NCI-H2081 treated with DMSO at 0.1 percent for 48 hours (cell line): ENCODE measurements at places on chromosomes 5 and 9.

DNA sequence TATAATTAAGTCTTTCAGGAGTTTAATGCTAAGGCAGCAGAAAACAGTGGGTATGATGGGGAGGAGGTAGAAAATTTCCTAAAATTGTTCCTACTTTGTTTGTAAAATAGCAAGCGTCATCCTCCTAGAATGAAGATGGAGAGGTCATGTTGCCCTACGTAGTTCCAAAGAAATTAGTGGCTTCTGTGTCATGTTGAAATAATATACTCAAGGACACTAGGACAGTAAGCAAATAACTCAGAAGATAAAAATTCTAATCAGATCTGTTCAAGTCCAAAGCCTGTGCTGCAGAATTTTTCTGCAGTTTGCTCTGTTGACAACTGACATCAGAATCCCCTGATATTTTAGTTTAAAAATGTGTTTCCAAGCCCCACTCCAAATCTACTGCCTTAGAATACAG, 486.3 kb downstream of the DIRAS2 start:
- no peak for DNase-seq

- no peak for DNase-seq
These were observed 36.0 kb upstream of the NOTCH1 start for GRCh38 chr9:136581614-136582447.

DNA sequence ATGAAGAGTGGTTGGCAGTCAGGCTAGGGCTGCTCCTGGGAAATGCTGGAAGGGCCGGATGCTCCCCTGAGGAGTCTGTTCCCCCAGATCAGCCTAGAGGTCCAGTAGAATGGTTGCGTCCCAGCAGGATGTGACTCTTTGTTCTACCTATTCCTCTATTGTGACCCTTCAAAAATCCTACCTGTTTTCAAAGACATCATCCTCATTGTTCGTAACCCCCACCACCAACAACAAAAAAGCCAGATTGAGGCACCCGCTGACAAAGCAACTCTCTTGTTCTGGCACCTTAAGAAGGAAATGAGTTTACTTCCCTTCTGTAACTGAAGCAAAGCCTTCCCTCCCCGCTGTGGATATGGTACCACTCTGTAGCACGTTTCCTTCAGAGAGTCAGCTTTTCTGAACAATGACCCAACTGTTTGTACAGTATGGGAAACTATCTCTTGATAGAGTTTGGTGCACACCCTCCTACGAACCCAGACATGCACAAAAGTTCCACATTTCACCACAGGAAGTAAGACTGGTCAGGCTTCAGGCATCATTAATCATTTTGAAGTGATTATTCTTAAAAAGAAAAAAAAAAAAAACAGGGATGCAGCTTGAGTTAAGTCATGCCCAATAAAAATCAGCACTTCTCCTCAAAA, 207.2 kb downstream of the ENC1 start:
- DNase-seq, result no peak

DNA sequence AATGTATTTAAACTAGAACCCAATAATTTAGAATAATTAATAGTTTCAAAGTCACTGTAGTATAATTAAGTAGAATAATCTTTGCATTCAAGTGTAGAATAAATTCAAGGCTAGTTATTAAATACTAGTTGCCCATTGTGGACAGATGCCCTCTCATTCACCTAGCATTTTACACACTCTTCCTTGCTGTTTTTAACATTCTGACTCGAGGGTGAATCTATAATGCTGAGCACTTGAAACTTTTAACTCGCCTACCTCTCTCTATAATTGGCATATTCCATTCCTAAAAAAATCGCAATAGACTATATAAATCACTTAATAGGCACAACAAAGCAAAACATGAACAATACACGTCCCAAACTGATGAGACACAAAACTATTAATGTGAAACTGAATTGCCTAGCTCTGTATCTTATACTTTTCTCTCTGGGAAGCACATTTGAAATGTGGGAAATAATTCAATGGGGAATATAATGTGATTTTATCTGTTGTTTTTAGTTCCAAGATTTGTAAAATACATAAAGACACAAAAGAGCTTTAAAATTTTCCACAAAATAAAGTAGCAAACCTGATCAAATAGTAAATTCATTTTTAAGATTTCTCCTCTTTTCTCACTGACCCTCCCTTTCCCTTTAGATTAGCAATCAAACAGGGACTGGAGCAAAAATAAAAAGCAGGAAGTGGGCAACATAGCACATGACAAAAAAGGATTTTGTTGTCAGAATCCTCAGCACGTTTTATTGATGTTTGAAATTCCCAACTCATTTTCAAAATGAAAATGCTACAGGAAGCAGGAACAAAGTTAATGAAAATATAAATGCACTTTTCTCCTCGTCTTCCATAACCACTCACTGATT, 295.6 kb downstream of the PDE4D start:
- no peak for DNase-seq

DNA sequence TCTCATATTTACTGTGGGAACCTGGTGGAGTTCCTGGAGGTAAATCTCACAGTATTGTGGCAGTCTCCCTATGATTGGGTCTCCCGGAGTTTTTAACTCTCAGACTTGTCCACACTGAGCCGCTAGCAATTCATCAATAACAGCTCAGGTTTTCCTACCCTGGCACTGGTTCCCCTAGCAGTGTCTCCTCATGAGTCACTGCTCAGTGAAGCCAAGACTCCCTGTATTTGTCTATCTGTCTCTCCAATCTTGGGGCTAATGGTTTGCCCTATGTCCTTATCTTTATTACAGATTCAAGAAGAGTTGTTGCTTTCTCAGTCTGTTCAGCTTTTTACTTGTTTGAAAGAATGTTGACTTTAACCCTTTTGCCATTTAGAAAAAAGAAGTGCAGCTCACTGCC, 176.7 kb upstream of the FGF10 start:
- no peak for DNase-seq

- no peak for DNase-seq
These were observed 55.1 kb downstream of the ABCA1 start for GRCh38 chr9:104872656-104873488.

- no peak for DNase-seq
These were observed 2.3 kb downstream of the CCDC69 start for GRCh38 chr5:151221574-151221973.

- DNase-seq, result no peak
These were observed 83.2 kb upstream of the IRX4 start for GRCh38 chr5:1965925-1966324.

- DNase-seq, result no peak
These were observed 44.7 kb upstream of the OTP start for GRCh38 chr5:77683171-77683732.

DNA sequence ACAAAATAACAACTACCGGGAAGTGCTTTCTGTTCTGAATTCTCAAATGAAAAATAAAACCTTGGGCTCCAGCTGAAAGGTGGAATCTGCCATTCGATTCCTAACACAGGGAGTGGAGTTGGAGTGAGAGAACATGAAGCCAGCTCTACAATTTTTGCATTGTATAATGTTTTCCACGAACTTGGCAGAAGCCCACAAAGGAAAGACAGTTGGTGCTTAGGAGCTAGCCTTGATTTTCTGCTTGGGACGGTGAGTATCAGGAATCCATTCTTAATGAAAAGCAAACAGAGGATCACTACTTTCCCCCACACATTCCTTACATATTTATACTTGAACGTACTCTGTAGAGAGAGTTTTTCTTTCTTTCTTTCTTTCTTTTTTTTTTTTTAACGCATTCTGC, 74.2 kb upstream of the FBXL7 start:
- DNase-seq, result no peak

DNA sequence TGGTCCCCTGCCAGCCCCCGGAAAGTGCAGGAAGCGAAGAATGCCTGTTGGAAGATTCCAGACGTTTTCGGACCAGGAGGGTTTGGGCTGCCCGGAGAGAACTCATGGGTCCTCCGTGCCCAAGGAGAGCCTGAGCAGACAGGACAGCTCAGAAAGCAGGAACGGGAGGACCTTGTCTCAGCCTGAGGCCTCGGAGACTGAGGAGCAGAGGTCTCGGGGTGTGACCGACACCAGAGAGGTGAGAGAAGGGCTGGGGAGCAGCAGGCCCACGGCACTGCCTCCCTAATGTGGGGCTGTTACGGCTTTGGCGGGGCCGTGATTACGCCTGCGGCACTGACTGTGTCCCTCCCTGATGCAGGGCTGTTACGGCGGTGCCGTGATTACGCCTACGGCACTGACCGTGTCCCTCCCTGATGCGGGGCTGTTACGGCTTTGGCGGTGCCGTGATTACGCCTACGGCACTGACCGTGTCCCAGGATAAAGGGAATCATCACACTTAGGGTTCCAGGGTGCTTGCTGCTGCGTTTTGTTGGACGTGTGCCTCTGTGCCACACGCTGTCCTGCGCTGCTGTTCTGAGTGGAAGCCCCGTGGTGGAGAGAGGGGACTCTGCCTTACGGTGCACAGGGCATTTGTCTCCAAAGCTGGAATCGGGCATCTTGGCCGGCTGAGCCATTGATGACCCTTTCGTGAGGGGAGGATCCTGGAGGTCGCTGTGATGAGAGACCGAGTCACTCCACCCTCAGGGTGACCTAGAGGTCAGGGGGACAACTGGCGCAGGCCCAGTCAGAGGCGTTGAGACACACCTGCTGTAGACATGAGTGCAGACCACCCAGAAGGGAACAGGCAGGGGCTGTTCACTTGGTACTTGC, 25.7 kb downstream of the CEP72 start:
- DNase-seq, result no peak

DNA sequence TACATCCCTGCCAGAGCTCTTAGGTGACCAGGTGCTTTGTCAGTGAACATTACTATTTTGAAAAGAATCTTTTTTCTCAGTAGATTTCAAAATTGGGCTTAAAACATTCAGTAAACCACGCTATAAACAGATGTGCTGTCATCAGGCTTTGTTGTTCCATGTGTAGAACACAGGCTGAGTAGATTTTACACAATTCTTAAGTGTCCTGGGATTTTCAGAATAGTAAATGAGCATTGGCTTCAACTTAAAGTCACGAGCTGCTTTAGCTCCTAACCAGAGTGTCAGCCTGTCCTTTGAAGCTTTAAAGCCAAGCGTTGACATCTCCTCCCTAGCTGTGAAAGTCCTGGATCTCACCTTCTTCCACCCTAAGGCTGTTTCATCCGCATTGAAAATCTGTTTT, 83.6 kb downstream of the CARTPT start:
- DNase-seq, result no peak

GRCh38 chr5:99105216-99105615, 176.4 kb upstream of the CHD1 start:
- DNase-seq, result no peak

GRCh38 chr9:115367321-115367720, 249.4 kb upstream of the TNC start:
- DNase-seq, result no peak

DNA sequence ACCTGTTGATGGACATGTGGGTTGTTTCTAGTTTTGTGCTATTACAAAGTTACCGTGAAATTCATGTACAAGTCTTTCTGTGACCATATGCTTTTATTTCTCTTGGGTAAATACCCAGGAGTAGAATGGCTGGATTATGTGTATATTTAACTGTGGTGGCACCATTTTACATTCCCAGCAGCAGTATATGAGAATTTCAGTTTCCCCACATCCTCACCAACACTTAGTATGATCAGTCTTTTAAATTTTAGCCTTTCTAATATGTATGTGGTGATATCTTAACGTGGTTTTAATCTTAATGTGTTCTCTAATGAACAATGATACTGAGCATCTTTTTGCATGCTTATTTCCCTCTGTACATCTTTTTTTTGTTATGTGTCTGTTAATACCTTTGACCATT, 36.6 kb downstream of the GALNT10 start:
- DNase-seq, result no peak

- no peak for DNase-seq
These were observed 10.3 kb downstream of the PTPA start for GRCh38 chr9:129121483-129121882.
